ENCODE measurements at places on chromosomes 7 and 10.

- no peak for DNase-seq
Observed at GRCh38 chr10:30997536-30998235, 34.0 kb downstream of the ZNF438 start.

- no peak for DNase-seq
Observed at GRCh38 chr7:100213672-100214071, 6.1 kb upstream of the PVRIG start.

GRCh38 chr10:52066383-52066782 is 247.7 kb upstream of the DKK1 start:
- DNase-seq: no peak

DNA sequence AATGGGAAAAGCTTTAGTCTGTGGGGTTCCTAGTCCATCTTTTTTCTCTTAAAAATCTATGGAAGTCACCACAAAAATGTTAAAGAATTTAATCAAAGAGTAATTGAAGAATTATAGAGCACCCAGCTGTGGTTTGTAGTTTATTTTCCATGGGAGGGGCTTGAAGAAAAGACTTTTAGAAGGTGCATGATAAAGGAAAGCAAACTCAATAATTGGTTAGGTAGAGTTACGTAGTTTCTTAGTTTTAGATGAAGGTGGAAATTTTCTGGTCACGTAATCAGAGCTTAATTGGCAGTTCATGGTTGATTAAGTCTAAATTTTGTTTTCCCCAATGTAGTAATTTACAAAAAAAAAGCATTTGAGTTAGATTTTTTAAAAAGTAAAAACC is 724 bp downstream of the ZNF107 start:
- no peak for DNase-seq

- DNase-seq: no peak
Observed at GRCh38 chr7:26987338-26987737, 108.5 kb downstream of the HOXA1 start.

DNA sequence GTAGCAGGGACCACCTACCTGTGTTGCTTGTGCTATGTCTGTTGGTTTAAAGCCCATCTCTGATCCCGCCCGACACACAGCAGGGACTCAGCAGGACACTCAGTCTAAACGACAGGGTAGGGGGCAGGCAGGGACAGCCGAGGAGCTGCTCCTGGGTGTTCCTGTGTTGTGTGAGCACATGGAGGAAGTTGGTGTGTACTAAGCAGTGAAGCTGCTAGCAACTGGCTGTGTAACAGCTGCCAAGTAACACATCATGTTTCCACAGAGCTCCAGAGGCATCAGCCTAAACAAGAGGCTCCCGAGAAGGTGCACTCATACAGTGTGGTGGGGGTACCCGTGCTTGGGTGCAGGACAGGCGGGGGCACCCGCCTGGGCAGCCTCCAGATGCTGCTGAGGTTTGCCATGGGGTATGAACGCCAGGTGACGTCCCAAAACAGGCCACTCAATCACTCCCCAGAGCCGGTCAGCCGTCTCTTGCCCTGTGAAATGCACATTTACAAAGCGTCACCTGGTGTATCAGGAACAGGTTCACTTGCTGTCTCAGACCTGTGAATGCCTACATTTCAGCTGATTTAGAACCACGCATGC is 59.6 kb downstream of the PTPRN2 start:
- no peak for DNase-seq

DNA sequence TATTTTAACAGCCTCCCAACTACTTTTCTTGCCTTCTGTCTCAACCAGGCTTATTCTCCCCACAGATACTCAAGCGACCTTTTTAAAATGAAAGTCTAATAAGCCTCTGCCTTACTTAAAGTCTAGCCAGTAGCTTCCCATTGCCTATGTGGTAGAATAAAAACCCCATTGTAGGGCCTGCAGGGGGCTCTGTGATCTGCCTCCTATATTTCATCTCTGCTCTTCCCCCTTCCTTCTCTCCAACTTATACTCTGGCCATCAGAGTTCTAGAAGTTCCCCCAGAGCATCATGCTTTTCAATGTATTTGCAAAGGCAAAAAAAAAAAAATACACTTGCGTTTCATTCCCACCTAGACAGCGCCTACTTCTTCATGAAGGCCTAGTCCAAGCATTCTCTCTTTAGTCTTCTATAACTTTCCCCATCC is 167.7 kb upstream of the ADO start:
- no peak for DNase-seq

DNA sequence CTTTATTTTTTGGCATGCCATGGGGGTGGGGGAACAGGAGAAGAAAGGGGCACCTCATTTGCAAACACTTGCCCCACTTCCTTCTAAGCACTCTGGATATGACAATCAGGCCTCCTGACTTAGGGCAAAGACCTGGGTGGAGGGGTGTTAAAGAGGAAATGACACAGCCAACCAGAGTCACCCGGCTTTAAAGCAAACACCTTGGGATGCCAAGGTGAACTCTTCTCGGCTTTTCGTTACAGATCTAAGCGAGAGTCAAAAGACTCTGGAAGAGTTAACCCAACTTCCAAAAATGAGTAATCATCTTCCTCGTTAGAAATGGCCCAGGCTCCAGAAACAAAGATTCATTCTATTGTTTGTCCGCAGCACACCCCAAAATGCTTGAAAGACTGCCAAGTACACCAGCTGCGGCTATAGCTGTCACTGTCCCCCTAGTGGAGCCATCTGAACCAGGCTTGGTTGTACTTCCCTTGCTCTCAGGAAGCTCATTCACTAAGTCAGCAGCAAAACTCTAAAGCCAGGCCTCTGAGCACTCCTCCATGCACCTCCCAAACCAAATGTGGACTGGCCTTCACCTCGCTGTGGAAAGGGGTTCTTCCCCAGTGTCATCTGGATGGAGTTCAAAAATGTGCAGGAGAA is 24.8 kb downstream of the FAM53B start:
- DNase-seq: peak; percentile 76

DNA sequence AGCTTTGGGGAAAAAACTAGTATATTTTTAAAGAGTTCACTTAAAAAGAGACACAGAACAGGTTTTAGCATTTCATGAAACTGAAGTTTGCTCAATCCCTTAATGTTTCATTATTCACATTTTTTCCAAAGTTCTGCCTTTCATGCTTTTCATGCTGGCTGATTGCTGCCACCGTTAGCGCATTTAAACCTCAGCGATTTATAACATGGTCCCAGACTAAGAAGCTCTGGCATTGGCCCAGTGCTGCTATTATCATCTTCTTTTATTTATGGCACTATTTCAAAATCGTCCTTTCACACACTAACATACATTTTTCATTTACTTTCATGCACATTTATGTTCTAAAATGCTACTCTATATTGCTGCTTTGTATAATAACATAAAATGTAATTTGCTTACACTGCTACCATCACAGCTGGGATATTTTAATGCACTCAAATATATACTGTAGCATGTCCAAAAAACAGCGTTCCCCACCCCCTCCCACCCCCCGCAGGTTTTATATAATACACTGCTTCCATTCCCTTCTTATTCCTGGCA is 141.9 kb downstream of the MPP7 start:
- no peak for DNase-seq

GRCh38 chr7:134612197-134612596 is 34.5 kb upstream of the BPGM start:
- no peak for DNase-seq

DNA sequence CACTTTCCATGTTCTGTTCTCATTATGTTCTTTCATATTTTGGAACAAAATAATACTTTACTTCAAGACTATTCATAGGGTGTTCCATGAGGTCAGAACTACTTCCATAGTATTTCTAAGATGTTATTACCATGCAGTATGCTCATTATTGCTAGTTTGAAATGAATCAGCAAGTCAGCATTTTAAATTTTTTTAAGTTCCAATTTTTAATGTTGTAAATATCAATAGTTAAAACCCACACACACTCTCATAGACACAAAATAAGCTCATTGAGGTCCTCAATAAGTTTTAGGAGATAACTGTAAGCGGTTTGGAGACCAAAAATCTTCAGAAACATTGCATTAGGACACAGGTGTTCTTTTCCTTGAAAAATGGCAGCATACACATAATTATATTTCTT is 550.7 kb downstream of the AUTS2 start:
- DNase-seq: no peak
